Neural crest cell (in vitro differentiated cells): ENCODE measurements at places on chromosomes 7 and 10. TPM values are rescaled to one million over a fixed set of nuclear protein-coding genes. Genes with fewer than 3 reads are reported as not detected.

DNA sequence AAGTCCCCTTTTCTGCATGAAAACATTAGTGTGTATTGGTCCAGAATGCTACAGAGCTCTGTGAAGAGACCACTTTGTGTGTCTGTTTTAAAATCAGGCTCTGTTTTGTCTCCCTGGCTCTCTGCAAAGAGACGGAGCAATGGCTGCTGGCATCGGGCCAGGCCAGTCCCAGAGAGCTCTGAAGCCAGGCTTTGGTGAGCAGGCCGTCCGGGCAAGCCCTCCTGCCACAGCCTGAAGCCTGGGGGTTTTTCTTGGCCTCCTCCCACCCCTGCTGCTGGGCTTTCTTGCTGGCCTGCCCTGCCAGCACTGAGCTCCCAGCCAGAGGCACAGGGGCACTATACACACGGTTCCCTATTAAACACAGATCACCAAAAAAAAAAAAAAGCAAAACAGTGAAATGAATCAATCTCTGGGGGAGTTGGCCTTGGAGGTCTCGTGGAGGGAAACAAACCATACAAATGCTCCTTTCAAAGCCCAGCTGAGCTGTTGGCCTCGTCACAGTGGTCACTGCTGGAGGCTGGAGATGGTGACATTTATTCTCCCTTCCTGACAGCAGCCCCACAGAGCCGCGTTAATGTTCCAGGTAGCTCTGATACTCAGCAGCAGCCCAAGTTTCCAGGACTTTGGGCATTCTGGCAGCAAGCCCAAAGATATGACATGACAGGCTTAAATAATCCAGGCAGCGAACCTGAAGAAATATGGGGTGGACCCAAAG lies 237.2 kb downstream of the TCF7L2 start:
- no peak overlapping the region for H3K4me3 ChIP-seq
- no peaks in the 10 kb centered on the region for H3K36me3 ChIP-seq
- peaks cover 16% of the 10 kb centered on the region for H3K4me1 ChIP-seq
- no peak for DNase-seq
- no peaks in the 10 kb centered on the region for H3K27me3 ChIP-seq
- peak overlapping the region; percentile 54 for H3K27ac ChIP-seq

GRCh38 chr7:90690159-90690858 lies 94.2 kb downstream of the CDK14 start:
- no peak overlapping the region for H3K27ac ChIP-seq
- peaks cover 2% of the 10 kb centered on the region for H3K36me3 ChIP-seq
- peaks cover 9% of the 10 kb centered on the region for H3K4me1 ChIP-seq

- peaks cover 70% of the 10 kb centered on the region for H3K27me3 ChIP-seq
- DNase-seq: peak; percentile 85
- no peaks in the 10 kb centered on the region for H3K36me3 ChIP-seq
- H3K27ac ChIP-seq: no peak overlapping the region
- H3K4me3 ChIP-seq: peak overlapping the region; percentile 78
These were observed 19.4 kb downstream of the KCNK18 start for GRCh38 chr10:117216611-117217195.

- peaks cover 18% of the 10 kb centered on the region for H3K4me1 ChIP-seq
- no peaks in the 10 kb centered on the region for H3K36me3 ChIP-seq
- no peaks in the 10 kb centered on the region for H3K27me3 ChIP-seq
- H3K27ac ChIP-seq: no peak overlapping the region
These were observed 58.0 kb upstream of the CELF2 start for GRCh38 chr10:10959666-10960065.

- H3K4me3 ChIP-seq: no peak overlapping the region
- no peak for DNase-seq
- H3K4me1 ChIP-seq: no peaks in the 10 kb centered on the region
- no peaks in the 10 kb centered on the region for H3K36me3 ChIP-seq
These were observed 56.3 kb upstream of the BMPER start for GRCh38 chr7:33849004-33849403.

GRCh38 chr10:110006358-110007160 lies 1.2 kb upstream of the ADD3 start:
- H3K27me3 ChIP-seq: no peaks in the 10 kb centered on the region
- H3K4me3 ChIP-seq: no peak overlapping the region
- peak overlapping the region; percentile 22 for H3K27ac ChIP-seq

DNA sequence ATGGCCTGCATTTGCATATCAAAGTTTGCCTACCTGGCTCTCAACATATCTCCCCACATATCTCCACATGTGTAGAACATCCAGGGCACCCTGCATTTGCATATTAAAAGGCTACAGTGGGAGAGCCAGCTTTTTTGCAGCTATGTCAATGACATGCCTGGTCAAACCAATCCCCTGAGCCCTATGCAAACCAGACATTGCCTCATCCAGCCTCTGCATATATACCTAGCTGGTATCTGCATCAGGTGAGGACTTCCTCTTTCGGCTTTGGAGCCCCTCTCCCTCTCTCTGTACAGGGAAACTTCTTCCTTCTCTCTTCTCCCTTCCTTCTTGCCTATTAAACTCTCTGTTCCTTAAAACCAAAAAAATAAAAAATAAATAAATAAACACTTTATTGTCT lies 142.7 kb upstream of the STEAP4 start:
- no peaks in the 10 kb centered on the region for H3K27me3 ChIP-seq
- H3K4me1 ChIP-seq: no peaks in the 10 kb centered on the region
- no peaks in the 10 kb centered on the region for H3K36me3 ChIP-seq
- no peak overlapping the region for H3K4me3 ChIP-seq

The TIMM23 gene
- total RNA-seq: 72.0 and 73.9 TPM in 2 replicates

GRCh38 chr7:3412871-3413270 lies 111.8 kb downstream of the SDK1 start:
- no peak overlapping the region for H3K4me3 ChIP-seq
- DNase-seq: no peak
- peaks cover 3% of the 10 kb centered on the region for H3K4me1 ChIP-seq
- H3K36me3 ChIP-seq: no peaks in the 10 kb centered on the region

The SFTPA1 gene
- not detected in 2 replicates for total RNA-seq

GRCh38 chr10:34622945-34623344 lies 192.2 kb downstream of the PARD3 start:
- peaks cover 48% of the 10 kb centered on the region for H3K4me1 ChIP-seq
- H3K4me3 ChIP-seq: no peak overlapping the region
- no peak overlapping the region for H3K27ac ChIP-seq
- H3K27me3 ChIP-seq: no peaks in the 10 kb centered on the region

DNA sequence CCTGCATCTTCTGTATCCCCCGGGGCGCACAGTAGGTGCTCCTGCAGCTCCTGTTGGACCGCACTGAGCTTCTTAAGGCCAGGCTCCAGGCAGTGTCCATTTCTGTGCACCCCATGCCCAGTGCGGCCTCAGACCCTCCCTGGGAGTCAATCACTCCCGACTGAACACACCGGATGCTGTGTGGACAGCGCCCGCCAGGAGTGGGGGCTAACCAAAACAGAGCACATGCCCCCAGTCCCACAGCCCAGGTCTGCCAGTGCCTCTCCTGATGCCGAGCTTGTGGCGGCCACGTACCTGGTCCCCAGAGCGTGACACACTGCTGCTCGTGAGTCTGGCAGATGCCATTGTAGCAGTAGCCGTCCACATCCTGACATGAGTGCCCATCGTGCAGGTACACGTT lies 168.1 kb downstream of the FANK1 start:
- peaks cover 34% of the 10 kb centered on the region for H3K4me1 ChIP-seq
- no peaks in the 10 kb centered on the region for H3K27me3 ChIP-seq
- no peak overlapping the region for H3K4me3 ChIP-seq
- no peak overlapping the region for H3K27ac ChIP-seq

- DNase-seq: no peak
- H3K27ac ChIP-seq: peak overlapping the region; percentile 24
- no peaks in the 10 kb centered on the region for H3K27me3 ChIP-seq
- no peak overlapping the region for H3K4me3 ChIP-seq
- no peaks in the 10 kb centered on the region for H3K36me3 ChIP-seq
These were observed 333.9 kb upstream of the GLI3 start for GRCh38 chr7:42570944-42571343.
